Fibroblast of lung (primary cell): ENCODE measurements at places on chromosomes 6 and 20. TPM values are rescaled to one million over a fixed set of nuclear protein-coding genes. Genes with fewer than 3 reads are reported as not detected.

RAD21L1 gene
- polyA plus RNA-seq: 0.10 and 0.16 TPM in 2 replicates

ATG5 gene
- 33.3 and 38.6 TPM in 2 replicates for polyA plus RNA-seq

HTR1E gene
- not detected in 2 replicates for polyA plus RNA-seq

ENPP5 gene
- polyA plus RNA-seq: 0.16 and 1.4 TPM in 2 replicates

CDH4 gene
- polyA plus RNA-seq: 6.8 and 8.7 TPM in 2 replicates

PTPN1 gene
- 28.5 and 28.7 TPM in 2 replicates for polyA plus RNA-seq

DDR1 gene
- polyA plus RNA-seq: 6.2 and 10.9 TPM in 2 replicates

DHX16 gene
- 22.5 and 33.2 TPM in 2 replicates for polyA plus RNA-seq
